Sciatic nerve (tissue), 2 donors: ENCODE measurements at places on chromosomes 1 and 21.
A peak's percentile ranks its signal among the peaks of the same experiment; 100 is the strongest.

- peak; percentile 97 for DNase-seq
Measured at GRCh38 chr21:44817506-44817880, 369 bp downstream of the SUMO3 start.

GRCh38 chr1:204059970-204060369 lies 12.9 kb upstream of the SOX13 start:
- DNase-seq, result no peak

- no peak for DNase-seq
Measured at GRCh38 chr1:10498231-10498630, 23.5 kb downstream of the PEX14 start.

- no peak for DNase-seq
Measured at GRCh38 chr21:42257091-42257765, 38.3 kb downstream of the ABCG1 start.

GRCh38 chr1:56644064-56644918 lies 823 bp upstream of the PRKAA2 start:
- DNase-seq, result no peak

DNA sequence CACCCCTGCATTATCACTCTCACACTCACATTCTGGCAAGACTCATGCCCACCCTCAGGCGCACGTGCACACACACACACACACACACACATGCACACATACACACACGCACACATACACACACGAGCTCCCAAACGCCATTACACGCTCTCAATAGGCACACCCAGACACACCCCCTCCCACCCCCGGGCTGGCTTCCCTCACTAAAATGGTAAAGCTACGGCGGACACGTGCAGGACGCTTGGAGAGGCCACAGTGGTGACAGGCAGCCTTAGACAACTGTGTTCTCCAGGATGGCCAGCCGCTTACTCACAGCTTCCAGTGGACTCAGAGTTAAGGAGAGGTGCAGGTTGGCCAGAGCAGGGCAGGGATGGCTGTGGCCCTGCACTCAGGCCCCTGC lies 10.1 kb downstream of the MATN1 start:
- no peak for DNase-seq

DNA sequence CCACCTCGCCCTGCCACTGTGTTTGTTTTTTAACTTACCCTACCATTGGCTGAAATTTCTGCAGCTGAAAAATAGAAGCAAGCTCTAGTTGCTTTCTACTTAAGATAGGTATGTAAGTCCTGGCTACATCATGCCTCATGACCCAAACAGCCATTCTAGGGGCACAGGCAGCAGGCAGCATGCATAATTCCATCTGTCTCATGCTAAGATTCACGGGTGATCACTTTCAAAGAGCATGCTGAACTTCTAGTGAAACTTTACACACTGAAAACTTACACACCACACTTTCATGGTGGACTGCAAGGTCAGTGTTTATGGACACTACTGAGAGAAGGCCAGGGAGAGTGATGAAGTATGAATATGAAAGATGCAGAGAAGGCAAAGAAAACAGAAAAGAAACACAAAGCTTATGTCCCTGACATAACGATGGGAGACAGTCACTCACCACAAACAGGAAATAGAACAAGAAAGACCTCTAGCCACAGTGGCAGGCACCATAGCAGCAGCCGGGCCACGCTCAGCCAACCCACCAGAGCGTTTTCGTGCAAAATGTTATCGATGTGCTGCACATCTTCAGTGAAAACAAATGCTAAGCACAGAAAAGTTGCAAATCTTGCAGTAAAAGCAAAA lies 102.3 kb upstream of the TIAM1 start:
- DNase-seq, result no peak

GRCh38 chr21:17613242-17613676 lies 558 bp upstream of the BTG3 start:
- DNase-seq, result peak; percentile 66

GRCh38 chr1:172801771-172802322 lies 142.9 kb downstream of the FASLG start:
- no peak for DNase-seq

DNA sequence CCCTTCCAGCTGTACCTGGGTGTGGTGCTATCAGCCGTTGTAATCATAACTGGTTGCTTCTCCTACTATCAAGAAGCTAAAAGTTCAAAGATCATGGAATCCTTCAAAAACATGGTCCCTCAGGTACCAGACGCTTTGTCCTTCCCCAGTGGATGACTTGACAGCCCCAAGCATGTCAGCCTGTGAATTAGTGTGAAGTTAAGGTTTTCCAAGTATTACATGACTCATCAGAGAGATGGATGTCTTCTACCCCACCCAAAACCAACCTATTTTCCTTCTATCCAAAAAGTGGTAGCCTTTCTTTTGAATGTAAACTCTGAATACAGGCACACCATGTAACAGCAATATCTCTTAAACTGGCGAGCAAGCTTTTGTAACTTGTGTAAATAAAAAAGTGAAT lies 15.1 kb downstream of the ATP1A1 start:
- no peak for DNase-seq

- DNase-seq, result no peak
Measured at GRCh38 chr1:207897188-207897587, 13.7 kb downstream of the CD34 start.

- peak; percentile 92 for DNase-seq
Measured at GRCh38 chr1:1890506-1891348, at the start of gene GNB1. Gene GNB1 (minus strand): TSS chr1:1891087. CDS start chr1:1825453, 65,634 bp downstream.

DNA sequence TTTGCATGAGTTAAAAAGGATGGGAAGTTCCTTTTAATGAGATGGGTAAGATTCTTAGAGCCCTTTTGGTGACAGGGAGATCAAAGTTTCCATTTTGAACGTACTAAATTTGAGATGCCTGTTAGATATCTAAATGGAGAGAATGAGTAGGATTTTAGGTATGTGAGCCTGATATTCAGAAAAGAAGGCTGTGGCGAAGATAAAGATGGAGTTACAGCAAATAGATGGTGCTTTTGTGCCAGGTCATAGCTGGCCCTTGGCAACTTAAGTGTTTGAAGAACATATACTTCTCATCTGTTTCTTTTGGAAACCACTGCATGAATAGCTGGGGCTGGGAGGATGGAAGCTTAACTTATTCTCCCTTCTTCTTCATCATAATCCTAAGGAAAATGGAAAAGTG lies 282.5 kb downstream of the PTBP2 start:
- no peak for DNase-seq

GRCh38 chr1:38037221-38037939 lies 9.2 kb downstream of the POU3F1 start:
- no peak for DNase-seq

DNA sequence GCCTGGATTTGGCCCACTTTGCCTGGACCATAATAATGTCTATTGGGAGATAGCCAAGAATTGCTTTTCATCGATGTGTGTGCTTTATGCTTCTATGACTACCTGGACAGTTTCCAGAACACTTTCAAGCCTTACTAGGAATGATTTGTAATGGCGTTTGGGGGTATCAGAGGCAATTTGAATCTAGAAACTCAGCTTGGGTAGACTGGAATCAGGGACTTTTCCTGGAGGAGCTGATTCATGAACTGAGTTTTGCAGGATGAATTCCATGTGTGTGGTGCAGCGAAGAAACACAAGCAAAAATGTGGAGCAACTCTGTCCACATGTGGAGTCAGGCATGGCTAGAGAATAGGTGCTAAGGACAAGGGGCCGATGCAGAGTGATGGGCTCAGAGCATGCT lies 11.9 kb upstream of the TMEM61 start:
- no peak for DNase-seq

GRCh38 chr1:58345215-58346035 lies 201.1 kb downstream of the OMA1 start:
- no peak for DNase-seq

DNA sequence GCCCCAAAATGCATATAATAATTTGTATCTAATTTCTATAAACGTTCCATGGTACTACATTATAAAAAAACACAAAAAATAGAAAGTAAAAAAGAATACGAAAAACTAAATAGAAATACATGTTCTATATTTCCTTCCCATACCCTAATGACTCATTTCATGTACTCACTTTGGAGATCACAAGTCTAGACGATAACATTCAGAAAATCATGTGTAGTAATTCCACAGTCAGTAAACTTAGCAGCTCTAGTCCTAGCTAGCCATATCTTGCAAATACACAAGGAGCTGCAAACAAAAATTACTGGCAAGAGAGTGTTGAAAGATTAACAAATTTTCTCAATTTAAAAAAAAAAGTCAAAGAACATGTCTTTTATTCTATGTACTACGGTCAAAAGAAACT lies 1.4 kb downstream of the GOLPH3L start:
- no peak for DNase-seq

GRCh38 chr21:42191696-42192595 lies 27.0 kb upstream of the ABCG1 start:
- DNase-seq, result no peak

- DNase-seq, result no peak
Measured at GRCh38 chr1:233514946-233515391, 98.9 kb upstream of the KCNK1 start.

- DNase-seq, result no peak
Measured at GRCh38 chr1:84376000-84376910, 22.0 kb upstream of the DNASE2B start.

DNA sequence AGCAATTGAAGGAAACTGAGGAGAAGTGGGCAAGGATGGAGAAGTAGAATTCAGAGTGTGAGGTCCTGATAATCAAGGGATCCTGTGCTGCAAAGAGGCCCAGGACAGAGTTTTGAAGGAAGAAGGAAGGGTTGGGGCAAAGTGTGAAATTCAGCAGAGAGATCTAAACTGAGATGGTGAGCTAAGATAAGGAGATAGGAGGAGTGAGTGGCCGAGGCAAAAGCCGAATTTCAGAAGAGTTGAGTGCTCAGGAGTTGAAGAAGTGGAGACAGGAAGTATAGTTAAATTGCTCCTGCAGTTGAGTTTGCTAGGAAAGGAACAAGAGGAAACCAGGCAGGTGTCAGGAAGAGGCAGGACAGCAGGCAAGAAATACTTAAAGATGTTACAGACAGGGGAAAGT lies 16.4 kb upstream of the MAPKAPK2 start:
- no peak for DNase-seq

GRCh38 chr1:176033881-176034280 lies 173.2 kb downstream of the COP1 start:
- no peak for DNase-seq

DNA sequence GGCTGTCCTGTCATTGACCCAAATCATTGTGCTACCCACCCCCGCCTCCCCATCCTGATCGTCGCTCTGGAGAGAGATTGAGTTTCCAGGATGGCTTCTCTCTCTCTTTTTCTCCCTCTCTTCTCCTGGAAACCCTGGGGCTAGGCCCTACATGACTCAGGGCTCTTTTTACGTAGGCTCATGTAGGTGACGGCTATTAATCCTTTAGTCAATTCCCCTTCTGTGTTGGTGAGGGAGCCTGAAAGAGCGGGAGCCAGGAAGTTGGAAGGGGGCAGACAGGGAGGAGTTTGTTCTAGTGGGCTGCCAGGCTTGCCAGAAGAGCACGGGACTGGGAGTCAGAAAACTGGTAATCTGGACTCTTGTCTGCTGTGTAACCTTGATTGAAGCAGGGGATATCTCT lies 9.7 kb downstream of the ATP2B4 start:
- peak; percentile 50 for DNase-seq

DNA sequence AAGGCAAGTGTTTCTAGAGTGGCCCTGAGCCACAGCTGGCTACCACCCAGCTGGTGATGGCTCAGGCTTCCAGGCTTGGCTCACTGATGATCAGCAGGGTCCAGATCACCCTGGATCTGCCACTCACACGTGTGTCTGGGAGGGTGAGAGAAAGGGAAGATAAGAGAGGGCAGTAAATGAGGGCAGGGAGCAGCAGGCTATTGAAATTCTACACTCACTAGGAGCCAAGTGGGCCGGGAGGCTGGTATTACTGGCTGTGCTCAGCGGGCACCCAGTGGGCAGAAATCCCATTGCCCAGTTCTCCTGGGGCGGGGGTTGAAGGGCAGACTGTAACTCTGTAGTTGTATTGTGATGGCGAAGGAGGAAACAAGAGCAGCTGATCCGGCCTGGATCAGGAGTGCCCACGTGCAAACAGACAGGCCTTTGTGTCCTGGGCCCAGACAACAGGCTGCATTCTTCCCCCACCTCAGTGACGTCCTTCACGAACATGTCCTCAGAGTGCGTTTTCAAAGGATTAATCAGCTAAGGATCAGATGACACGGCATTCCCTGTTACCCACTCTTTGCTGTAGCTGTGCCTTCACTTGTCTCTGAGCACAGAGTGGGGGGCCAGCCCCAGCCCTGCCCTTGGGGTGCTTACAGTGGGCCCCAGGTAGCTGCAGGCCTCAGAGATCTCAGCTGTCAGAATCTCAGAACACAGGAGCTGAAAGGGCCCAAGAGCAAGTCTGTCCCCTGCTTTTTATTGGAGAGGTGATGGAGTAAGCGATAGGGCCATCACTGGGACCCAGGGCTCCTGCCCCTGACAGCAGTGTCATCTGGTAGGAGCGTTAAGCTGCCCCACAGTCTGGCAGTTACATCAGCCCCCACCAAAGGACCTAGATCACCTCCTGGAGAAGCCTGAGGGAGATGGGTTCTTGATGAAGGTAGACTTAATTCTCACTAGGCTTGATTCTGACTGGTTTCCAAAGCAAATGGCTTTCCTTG lies 60.5 kb downstream of the ATP1A1 start:
- DNase-seq, result peak; percentile 71
